ENCODE measurements at places on chromosomes 11 and 22.

GRCh38 chr11:9787981-9788521 is 124.2 kb downstream of the SWAP70 start:
- DNase-seq: no peak

- DNase-seq: no peak
These were observed 3.2 kb downstream of the P2RY6 start for GRCh38 chr11:73275381-73275750.

- no peak for DNase-seq
These were observed 89.5 kb upstream of the KCNQ1OT1 start for GRCh38 chr11:2789331-2789730.

GRCh38 chr11:1222491-1223345 is at the start of gene MUC5B:
Gene MUC5B (plus strand): TSS chr11:1223066. CDS start chr11:1223124, 58 bp downstream.
- DNase-seq: no peak

DNA sequence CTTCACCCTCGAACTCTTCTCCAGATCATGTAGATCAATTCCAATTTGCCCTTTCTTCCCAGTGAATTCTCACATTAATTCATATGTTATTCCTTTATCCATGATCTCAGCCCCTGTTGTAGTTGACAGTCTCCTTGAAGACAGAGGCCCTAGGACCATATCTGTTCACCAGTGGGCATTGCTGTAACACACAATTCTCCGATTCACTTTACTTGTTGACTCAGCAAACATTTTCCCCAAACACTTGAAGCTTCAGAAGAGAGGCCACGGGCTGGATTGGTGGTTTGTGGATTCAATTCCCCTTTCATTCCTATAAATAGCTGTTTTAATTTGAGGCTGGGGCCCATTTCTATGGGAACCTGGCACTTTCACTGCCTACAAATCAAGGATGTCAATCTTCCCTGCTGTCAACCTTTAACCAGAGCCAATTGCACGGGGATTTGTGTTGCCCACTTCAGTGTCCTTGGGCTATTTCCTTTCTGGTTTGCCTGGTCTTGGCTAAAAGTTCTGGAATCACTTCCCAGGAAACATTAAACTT is 393.0 kb upstream of the KIRREL3 start:
- no peak for DNase-seq

DNA sequence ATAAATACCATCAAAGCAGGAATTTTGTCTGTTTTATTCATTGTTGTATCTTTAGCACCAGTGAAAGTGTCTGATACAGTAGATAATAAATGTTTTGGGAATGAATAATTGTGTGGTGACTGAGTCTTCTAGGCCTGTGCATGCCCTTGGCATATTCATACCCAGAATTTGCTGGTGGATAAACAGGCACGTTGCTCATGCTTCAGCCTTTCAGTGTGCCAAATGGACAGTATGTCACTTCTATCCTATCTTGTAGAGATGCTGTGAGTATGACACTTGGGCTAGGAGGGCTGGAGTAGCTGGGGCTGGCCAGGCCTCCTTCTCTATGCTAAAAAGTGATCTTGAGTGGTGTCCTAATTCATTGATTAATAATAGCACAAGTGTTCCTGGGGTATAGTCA is 287.3 kb upstream of the DDI1 start:
- no peak for DNase-seq

DNA sequence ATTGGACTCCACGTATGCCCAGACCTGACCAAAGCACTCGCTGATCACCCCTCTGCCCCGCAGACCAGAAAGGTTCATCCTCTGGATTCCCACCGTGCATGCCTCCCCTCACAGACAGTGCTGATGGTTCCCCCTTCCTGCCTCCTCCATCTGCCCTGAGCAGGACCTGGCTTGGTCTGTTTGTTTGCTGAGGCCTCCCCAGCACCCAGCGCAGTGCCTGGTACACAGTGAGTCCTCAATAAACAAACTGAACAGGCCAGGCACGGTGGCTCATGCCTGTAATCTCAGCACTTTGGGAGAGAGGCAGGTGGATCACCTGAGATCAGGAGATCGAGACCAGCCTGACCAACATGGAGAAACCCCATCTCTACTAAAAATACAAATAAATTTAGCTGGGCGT is 23.7 kb upstream of the RPS3 start:
- no peak for DNase-seq

GRCh38 chr11:62499944-62500649 is 46.5 kb downstream of the AHNAK start:
- DNase-seq: peak; percentile 57

DNA sequence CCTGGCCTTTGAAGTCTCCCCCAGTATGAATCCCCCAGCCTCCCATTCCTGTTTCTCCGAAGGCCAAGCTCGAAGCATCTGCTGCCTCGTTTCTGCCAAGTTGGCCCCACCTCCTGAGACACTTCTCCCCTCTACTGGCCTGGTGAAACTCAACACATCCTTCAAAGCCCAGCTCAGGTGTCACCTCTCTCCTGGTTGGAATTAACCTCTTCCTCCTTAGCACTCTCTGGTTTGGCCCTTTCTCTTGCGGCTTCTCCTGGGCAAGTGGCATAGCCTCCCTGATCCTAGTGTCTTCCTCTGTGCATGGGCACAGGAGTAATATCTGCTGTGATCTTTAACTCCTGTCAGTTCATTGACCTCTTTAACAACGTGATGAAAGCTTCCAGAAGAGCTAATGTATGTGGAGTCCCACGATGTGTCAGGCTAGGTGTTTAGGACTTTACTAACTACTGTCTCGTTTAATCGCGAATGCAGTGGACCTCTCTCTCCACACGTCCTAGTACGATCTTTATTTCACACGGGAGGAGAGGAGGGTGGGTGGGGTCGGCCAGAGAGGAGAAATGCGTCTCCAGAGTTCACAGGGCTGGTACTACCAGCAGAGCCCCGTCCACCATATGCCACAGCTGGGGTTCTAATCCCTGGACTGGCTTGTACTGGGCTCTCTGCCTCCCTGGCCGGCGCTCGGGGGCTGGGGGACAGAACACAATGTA is 826 bp upstream of the PTPRJ start:
- no peak for DNase-seq

DNA sequence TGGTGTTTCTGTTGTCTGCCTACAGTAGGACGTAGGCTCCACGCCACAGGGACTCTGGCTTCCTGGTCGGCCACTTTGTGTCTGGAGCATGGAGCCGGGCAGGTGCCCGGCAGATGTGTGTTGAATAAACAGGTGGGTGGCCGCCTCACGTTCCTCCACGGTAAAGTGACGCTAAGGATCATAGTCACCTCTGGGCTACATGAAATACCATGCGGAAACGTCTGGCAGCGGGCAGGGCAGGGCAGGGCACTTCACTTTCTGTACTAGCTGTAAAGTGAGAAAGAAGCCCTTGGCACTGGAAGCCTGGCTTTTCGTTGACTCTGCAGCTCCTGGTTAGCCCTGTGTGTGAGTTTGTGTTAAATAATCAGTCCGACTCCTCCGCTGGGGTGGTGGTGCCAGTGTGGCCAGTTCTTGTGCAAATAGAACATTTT is 52.4 kb downstream of the MCM5 start:
- DNase-seq: no peak

DNA sequence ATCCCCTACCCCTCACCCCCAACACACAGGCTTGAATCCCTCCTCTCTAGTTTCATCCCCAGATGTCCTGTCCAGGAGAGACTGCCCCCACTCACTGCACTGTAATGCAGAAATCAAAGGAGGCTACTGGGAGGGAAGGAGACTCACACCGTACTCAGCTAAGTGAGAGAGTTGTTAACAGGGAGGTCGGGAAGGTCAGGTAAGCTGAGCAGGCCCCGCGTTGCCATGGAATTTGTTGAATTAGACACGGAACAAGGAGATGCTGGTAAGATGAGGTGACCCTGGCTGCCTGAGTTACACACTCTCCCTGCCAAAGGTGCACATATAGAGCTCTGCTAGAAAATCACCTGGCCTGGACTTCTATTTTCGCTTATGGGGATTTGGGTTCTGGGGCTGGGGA is 197.9 kb downstream of the NXPE2 start:
- DNase-seq: no peak

GRCh38 chr11:113814181-113814580 is 34.6 kb downstream of the CLDN25 start:
- no peak for DNase-seq

DNA sequence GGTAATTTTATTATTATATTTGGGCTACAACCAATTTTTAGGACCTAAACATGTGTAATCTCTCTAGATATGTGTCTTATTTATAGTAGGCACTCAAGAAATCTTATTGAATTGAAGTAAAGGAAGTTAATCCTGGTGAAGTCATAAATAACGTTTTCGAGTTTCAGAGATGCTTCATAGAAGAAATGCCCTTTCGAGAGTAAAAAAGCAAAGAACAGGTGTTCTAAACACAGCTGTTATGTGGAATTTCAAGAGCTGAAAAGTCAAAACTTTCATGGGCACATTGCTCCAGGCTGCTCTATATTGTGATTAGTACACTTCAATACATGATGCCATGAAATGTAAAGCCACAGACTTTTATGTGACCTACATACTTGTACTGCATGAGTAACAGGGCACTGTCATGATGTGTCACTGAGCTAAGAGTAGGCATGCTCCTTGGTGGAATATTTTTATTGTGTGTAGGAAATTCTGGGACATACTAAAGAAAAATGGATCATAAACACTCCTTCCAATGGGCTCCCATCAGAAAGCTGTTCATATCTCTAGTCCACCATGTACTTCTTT is 7.2 kb upstream of the ELMOD1 start:
- DNase-seq: no peak

DNA sequence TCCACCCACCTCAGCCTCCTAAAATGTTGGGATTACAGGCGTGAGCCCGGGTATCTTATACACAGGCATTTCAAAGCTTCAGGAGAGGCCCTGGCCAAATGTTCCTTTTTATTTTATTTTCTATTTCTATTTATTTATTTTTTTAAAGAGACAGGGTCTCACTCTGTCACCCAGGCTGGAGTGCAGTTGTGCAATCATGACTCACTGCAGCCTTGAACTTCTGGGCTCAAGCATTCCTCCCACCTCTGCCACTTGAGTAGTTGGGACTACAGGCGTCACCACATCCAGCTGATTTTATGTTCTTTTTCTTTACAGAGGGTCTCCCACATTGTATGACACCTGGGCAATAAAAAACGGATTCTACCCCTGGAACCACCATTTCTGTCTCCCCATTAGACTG is 71.2 kb downstream of the FBXO7 start:
- DNase-seq: no peak

- no peak for DNase-seq
These were observed 40.9 kb downstream of the ATG13 start for GRCh38 chr11:46658259-46658658.

DNA sequence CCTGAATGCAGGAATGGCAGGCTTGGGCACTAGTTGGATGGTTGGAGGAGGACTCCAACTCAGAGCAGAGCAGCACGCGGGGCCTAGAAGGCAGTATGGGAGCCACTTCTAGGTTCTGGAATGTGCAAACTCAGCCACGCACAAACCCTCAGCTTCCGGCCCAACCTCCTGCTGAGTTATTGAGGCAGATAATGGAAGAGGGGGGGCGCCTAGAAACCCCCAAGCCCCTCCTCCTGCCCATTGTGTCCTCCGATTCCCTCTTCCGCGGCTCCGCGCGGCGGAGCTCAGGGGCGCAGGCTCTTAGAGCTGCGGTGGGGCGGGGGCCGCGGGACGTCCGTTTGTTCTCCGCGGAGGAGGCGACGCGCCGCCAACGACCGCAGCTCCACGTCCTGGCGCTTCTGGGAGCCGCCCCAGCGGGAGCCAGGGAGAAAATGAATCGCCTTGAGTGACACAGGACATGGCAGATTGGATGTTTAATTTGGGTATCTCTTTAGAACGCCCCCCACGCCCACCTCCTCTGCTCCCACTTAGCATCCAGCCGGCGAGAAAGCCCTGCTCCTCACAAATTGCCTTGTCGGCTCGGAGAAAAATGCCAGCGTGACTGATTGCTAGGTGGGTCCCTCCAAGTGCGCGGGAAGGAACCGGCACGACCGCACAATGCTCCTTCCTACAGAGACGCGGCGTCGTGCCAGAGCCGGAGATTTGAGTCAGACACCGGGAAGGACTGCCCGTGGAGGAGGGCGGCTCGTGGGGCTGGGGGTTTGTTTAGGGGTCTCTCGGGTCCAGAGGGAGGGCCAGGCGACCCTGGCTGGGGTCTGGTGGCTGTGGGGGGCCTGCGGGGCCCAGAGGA is 144.6 kb downstream of the NECTIN1 start:
- DNase-seq: peak; percentile 67

DNA sequence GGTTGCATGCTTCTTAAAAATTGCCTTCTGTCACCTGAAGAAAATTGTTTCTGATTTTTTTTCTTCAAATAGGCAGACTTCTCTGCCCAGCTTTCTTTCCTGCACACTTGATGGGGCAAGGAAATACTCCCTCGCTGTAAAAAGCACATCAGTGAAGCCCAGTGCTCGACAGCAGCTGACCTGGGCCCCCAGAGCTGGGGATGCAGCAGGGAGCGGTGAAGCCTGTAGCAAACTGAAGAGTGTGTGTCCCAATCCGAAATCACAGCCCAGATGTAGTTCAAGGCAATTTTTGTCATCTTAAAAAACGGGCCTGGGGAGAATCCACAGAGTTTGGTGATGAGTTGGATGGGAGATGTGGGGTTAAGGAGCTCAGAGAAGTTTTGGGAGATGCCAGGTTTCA is 27.0 kb upstream of the MPPED1 start:
- DNase-seq: no peak

- no peak for DNase-seq
These were observed 17.0 kb downstream of the XRCC6 start for GRCh38 chr22:41638124-41638523.

- peak; percentile 30 for DNase-seq
These were observed 41.9 kb downstream of the SVIP start for GRCh38 chr11:22787551-22788162.

DNA sequence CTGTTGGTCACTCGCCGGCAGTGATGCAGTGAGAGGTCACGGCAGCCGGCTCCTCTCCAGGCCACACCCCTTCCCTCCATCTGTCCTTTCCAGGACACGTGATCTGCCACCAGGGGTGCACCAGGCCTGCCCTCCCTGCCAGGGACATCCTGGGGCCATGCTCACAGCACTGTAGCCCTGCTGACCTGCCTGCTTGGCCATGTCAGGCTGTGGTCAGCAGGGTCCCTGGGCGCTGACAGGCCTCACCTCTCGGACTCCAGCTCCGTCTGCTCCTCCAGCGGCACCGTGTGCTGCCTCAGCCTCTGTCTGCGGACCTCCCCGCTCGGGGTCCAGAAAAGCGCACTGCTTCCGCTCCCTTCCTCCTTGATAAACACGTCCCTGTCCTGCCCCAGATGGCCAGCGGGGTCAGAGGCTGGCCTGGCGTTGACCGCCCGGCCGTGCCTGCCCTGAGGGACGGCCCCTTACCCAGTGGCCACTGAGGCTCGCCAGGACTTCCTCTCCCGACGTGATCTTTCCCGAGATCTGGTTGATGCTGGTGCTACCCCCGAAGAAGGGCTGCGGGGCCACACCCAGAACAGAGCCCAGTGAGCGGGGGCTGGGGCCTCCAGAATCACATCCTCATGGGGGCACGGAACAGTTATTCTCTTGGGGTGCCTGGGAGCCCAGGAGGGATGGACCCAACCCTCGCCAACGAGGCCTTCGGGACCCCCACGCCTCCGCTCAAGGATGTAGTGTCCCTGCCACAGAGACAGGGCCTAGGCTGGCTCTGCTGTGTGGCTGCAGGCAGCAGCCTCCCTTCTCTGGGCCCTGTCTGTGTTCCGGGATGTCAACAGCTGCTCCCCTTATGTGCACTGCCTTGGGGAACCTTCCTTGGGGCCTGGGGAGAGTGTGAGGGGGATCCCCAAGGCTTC is 36.3 kb upstream of the CARS1 start:
- DNase-seq: no peak

Measured in NCI-H1436 (cell line).